ENCODE measurements at places on chromosomes 16 and 17. TPM values are rescaled to one million over a fixed set of nuclear protein-coding genes. Genes with fewer than 3 reads are reported as not detected.

- no peak for DNase-seq
Measured at GRCh38 chr17:39695089-39695474, 4.8 kb upstream of the ERBB2 start.

GRCh38 chr17:10610884-10611283 is 46.2 kb downstream of the MYH3 start:
- DNase-seq: no peak

- DNase-seq: no peak
Measured at GRCh38 chr16:8547762-8548161, 42.5 kb downstream of the TMEM114 start.

GRCh38 chr17:64607862-64608565 is 54.1 kb downstream of the SMURF2 start:
- no peak for DNase-seq

- DNase-seq: no peak
Measured at GRCh38 chr16:66135421-66135831, 231.1 kb upstream of the CDH5 start.

- no peak for DNase-seq
Measured at GRCh38 chr17:58247511-58248363, 9.4 kb downstream of the LPO start.

- DNase-seq: peak; percentile 86
Measured at GRCh38 chr17:57987581-57988300, at the start of gene VEZF1. Gene VEZF1, minus strand, starts transcription at chr17:57988254. Its CDS starts 143 bp downstream, at chr17:57988111.

GRCh38 chr16:21125191-21125590 is 25.5 kb downstream of the DNAH3 start:
- no peak for DNase-seq

GRCh38 chr17:72432881-72433280 is 312.1 kb downstream of the SOX9 start:
- DNase-seq: no peak

- DNase-seq: no peak
Measured at GRCh38 chr17:36978810-36979564, 30.2 kb downstream of the AATF start.

DNA sequence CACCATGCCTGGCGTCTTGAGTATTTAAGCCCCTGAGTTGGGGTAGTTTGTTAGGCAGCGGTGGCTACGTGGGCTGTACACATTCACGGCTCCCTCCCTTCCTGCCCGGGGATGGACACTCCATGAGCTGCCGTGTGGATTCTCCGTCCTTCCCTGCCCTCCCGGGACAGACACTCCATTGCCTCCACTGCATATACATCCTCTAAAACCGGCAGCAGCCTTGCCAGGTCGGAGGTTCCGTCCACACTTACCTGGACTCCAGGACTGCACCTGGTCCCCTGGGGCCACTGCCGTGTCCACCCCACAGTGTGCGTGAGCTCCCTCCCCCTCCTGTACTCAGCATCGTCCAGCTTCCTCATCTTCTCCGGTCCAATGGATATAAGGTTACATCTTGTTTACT is 3.5 kb upstream of the SPATA2L start:
- no peak for DNase-seq

GRCh38 chr17:78343187-78343542 is 16.7 kb downstream of the SOCS3 start:
- DNase-seq: peak; percentile 48

DNA sequence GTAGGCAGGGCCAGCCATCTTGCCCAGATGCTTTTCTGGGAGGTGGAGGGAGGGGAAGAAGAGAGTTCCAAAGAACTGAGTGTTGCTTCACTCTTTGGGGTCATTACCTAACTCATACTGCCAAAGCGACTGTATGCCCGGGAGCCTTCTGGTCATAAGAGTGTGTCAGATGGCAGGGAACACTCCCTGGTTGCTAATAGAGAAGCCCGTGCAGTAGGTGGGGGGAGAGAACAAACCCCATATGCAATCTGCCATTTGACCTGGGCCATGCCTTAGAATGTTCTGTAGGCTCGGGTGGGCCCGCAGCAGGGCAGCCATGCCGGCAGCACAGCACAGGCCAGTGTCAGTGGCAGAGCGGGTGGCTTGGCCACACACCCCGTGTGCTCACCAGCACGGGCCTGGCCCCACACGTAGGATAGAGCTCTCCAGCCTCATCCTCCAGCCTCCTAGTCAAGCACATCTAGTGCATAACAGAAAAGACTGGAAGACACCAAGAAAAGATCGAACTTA is 120.5 kb downstream of the SOCS1 start:
- DNase-seq: no peak

GRCh38 chr16:68447653-68448359 is 502 bp downstream of the SMPD3 start:
- no peak for DNase-seq

- DNase-seq: peak; percentile 42
Measured at GRCh38 chr17:56891751-56892150, 22.1 kb downstream of the TRIM25 start.

- DNase-seq: peak; percentile 24
Measured at GRCh38 chr17:27456681-27457359, 572 bp downstream of the KSR1 start.

DNA sequence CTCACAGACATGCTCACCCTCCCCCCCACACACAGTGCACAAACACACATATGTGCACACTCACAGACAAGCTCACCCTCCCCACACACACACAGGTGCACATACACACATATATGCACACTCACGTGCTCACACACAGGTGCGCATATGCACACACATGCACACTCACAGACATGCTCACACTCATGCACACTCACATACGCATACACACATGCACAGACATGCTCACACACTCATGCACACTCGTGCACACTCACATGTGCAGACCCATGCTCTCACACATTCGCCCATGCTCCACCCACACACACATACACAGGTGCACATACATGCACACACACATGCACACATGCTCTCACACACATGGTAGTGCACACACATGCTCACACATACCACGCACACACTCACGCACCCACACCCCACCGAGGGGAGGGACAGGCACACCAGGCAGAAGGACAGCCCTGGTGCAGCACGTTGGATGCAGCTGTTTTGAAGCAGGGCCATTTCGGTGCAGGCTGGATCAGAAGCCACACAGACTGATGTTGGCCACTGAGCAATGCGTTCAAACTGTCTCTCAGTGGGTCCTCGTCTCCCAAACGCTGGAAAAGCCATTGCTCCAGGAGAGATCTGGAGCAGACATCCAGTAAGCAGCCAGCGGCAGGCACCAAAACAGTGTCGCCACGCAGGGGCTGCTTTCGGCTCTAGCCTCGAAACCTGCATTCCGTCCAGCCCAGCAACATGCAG is 86.2 kb upstream of the ZNF469 start:
- no peak for DNase-seq

- peak; percentile 85 for DNase-seq
Measured at GRCh38 chr17:50372758-50373556, at the start of the genes EME1 and MRPL27. Gene EME1, plus strand, starts transcription at chr17:50373229. Its CDS starts 1,980 bp downstream, at chr17:50375209. Gene MRPL27, minus strand, starts transcription at chr17:50373184. Its CDS starts 14 bp downstream, at chr17:50373170.

- DNase-seq: no peak
Measured at GRCh38 chr17:45775148-45775547, 9.0 kb upstream of the CRHR1 start.

DNA sequence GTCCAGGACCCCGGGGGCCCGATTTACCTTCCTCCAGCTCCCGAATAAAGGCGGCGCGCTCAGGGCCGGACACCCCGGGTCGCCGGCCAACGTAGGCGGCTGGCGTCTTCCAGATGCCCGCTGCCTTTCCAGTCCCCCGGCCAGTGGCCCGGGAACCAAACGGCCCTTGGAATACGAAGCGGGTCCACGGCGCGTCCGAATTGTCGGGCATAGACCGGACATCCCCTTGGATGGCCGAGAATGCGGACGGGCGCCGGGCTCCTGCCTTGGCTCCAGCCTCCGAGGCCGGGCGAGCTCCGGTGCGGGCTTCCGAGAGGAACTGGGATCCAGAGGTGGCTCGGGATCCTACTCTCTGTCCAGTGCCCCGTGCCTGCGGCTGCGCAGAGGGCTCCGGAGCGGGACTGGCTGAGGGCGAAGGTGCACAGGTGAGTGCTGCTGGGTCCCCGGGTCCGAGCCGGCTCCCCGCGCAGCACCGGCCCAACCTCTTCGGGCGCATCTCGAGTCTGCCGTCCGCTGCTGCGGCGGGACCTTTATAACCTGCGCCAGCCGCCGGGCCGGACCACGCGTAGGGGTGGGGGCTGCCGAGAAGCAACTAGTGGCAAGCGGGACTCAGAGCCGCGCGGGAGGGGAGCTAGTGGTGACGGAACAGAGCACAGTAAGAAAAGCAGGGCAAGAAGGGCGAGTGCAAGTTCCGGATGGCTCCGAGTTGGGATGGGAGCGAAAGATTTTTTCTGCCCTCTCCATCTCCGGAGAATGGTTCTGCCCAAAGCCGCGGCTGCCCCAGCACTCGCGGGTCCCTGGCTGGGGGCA is at the start of gene HAP1:
Gene HAP1 (minus strand): TSS at position 505 of the 810 bp plus-strand sequence. CDS start 9 bp downstream, at position 496.
- DNase-seq: peak; percentile 45

DNA sequence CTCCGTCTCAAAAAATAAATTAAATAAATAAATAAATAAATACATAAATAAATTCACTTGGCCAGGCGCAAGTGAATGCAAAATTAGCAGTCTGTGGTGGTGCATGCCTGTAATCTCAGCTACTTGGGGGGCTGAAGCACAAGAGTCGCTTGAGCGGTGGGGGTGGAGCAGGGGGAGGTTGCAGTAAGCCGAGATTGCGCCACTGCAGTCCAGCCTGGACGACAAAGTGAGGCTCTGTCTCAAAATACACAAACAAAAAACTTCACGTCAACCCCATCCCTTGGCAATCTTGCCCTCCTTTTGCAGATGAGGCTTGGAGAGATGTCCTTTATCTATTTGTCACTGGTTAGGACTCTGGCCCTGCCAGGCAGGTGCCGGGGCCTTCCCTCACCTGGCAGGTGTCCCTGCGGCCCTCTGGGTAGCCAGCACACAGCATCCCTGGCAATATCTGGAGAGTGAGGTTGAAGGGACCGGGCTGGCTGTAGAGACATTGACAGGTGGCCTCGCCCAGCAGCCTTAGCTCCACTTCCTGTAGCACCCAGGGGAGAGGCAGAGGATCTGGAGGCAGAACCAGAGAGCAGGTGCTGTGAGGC is 4.4 kb downstream of the PRSS36 start:
- DNase-seq: no peak

DNA sequence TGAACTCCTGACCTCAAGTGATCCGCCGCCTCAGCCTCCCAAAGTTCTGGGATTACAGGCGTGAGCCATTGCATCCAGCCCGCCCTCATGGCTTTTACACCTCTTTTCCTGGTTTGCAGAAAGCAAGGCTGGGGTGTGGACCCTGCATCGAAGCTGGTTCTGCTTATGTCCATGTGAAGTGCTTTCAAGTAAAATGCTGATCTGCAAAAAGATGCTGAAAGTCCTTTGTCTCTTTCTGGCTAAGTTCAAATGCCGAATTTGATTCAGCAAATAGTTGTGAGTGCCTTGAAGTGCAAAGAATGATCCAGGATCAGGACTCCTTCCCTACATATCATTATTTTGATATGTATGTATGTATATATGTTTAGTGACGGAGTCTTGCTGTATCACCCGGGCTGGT is 17.1 kb downstream of the NAA60 start:
- DNase-seq: no peak

OR3A2 gene
- total RNA-seq: 11.0 TPM

RNF166 gene
- total RNA-seq: 58.6 TPM

MAPT gene
- total RNA-seq: 0.86 TPM

SMIM36 gene
- total RNA-seq: not detected

CA10 gene
- not detected for total RNA-seq

ATP2A1 gene
- total RNA-seq: 6.1 TPM

CD300H gene
- not detected for total RNA-seq

CRAMP1 gene
- 30.1 TPM for total RNA-seq
